ENCODE measurements at places on chromosomes 1 and 21.

- DNase-seq, result no peak
Measured at GRCh38 chr1:14392161-14392858, 206.2 kb upstream of the KAZN start.

GRCh38 chr1:167446966-167447365 lies 71.4 kb downstream of the CD247 start:
- no peak for DNase-seq

DNA sequence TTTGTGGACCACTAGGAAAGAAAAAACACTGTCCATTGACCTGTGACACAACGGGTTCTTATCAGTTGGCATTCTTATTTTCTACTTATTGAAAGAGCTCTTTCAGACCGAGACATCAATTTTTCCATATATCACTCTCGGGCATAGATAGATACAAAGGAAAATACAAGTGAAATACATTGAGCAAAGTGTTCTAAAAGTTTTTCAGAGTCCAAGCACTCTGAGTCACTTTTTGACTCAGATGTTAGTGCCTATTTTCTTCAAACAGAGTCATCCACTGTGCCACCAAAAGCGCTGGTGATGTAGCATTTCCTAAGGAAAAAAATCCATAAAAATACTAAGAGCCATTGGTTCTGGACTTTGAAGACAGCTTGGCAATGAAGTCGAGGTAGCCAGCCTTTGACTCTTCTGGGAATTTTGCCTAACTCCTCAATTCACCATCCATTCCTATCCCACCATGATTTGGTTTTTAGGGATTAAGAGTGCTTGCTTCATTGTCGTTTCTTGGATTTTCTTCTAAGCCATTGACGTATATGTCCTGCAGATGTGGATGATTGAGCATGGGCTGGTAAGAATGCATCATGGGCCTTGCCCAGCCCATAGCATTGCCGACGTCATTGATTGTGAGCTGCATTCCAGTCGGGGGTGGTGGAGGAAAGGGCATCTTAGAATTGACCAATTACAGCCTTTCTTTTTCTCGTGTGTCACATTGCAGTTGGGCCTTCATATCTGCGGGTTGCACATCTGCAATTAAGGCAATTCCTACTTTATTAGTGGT lies 10.6 kb downstream of the GALNT2 start:
- DNase-seq, result no peak

GRCh38 chr1:193060938-193061337 lies 1.5 kb downstream of the RO60 start:
- no peak for DNase-seq

DNA sequence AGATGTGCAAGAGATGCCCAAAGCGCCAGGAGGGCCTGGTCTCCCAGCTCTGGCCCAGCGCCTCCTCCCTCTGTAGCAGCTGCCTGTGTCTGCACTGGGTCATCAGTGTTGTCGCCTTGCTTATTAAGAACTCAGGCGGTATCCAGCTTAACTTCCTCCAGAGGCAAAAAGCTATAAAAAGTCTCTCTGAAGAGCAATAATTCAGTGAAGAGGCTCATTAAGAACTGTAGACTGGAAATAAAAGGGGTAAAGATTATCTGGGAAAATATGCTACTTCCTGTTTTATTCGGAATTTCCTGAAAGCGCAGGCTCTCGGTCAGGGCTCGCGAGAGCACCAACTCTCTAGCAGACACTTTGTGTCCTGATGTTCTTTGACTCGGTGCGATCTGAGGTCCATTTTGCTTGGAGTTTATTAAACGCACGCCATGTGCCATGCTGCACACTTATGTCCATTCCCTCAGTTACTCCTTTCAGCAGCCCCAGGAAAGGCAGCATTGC lies 70.4 kb downstream of the MRPS6 start:
- no peak for DNase-seq

- no peak for DNase-seq
Measured at GRCh38 chr21:17540530-17540929, 27.7 kb downstream of the CXADR start.

DNA sequence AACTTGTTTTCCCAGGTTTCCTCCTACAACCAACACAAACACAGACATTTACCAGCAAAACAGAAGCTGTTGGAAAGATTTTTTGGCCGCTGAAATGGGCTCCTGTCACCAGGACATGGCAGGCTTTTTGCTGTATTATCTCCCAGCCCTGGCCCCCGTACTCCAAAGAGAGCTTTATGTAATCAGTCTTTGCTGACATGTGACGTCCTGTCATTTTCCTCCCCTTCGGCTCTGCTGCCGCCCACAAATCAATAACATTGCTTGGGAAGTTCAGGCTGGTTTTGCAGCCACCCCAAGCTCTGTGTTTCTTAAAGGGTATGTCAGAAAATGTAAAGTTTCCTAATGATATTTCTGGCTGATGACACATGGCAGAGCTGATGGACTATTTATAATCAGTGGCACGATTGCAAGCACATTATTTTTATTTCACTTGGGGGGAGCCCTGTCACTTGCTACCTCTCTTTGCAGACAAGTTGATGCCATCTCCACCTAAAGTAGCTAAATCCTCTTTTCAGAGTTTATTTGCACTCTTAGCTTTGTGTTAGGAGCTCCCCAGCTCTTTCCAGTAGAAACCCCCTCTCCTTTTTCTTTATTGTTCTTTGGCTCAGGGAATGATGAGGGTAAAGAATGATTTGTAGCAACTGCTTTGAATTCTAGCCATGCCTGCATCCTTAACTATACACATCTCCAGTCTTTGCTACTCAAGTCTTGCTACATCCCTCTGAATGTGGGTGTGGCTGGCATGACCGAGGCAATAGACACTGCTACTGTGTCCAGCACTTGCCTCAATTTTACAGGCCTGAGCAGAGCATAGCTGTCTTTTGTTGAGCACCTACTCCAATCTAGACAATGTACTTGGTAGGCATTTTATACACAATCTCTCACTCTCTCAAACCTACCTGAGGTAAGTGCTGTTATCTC lies 67.3 kb downstream of the ELAVL4 start:
- DNase-seq, result no peak

GRCh38 chr1:113320972-113321680 lies 69.2 kb upstream of the MAGI3 start:
- DNase-seq, result no peak

DNA sequence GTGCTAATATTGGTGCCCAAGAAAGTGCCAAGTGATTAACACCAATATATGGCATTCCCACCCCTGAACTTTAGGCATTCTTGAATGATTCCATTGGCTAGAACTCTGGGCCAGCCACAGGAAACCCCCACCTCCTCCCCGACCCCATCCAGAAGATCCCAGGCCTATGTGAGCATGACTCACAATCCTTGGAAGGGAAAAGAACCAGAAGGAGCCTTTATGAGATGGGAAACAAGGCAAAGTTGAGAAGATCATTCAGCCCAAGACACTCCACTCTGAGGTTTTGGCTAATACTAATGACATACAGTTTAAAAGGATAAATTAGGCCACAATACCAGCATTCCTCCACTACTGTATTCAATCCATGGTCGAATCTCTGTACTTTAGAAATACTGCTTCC lies 21.8 kb downstream of the ELK4 start:
- DNase-seq, result no peak

GRCh38 chr1:19877821-19878636 lies 4.2 kb upstream of the OTUD3 start:
- DNase-seq, result no peak

- no peak for DNase-seq
Measured at GRCh38 chr1:53126495-53126894, 15.9 kb downstream of the SLC1A7 start.

DNA sequence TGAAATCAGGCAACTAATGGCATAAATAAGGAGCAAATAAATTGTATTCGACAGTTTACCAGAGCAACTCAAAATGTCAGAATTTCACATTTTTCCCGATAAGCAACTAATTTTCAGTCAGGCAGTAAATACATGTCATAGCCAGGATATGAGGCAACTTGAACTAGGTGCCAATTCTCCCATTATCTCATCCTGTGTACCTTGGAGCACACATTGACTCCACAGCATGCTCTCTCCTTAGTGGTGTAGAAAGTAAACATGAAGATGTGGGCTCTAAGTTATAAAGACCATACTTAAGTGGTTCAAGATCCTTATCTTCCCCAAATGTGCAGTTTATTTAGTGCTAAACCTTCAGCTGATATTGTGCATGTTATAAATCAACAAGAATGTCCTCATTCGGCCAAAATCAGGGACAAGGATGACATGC lies 197.8 kb downstream of the VAV3 start:
- DNase-seq, result no peak

- DNase-seq, result no peak
Measured at GRCh38 chr1:76473591-76473990, 393.7 kb upstream of the ST6GALNAC5 start.

GRCh38 chr1:11364170-11364569 lies 91.2 kb downstream of the UBIAD1 start:
- DNase-seq, result no peak

GRCh38 chr1:77489910-77490309 lies 192.5 kb downstream of the ZZZ3 start:
- DNase-seq, result no peak

DNA sequence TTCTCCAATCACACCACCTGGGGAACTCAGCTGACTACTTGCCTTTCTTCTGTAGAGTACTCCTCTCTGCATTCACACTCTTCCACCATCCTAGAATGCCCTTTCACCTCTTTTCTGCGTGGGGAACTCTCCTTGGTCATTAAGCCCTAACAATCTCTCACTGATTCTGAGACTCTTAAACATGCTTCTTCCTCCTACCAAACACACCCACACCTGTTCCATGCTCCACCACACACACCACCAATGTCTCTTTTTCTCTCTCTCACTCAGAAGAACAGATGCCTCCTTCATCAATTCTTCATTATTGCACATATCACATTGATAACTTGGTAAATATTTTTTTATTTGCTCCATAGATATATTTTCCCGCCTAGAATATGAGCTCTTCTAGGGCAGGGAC lies 53.6 kb downstream of the WARS2 start:
- DNase-seq, result no peak

DNA sequence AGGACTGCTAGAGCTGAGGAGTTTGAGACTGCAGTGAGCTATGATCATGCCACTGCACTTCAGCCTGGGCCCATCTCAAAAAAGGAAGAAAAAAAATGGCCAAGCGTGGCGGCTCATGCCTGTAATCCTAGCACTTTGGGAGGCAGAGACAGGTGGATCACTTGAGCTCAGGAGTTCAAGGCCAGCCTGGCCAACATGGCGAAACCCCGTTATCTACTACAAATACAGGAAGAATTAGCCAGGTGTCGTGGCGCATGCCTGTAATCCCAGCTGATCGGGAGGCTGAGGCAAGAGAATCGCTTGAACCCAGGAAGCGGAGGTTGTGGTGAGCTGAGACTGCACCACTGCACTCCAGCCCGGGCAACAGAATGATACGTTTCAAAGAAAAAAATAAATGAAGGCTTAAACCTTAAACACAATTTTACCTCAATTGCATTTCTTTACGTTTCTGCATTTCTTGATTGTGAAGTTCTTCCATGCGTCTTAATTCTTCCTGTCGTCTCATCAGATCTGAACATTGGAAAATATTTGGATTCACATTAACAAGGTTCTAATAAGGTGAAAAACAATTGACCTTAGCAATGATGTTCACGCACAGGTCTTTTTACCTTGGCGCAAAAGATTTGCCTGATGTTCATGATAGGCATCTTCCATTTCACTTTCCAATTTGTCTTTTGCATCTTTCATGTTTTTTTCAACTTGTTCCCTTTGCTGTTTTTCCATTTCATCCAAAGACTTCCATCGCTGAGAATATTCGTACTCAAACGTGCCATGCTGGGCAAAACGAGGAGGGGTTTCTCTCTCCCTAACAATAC lies 4.2 kb downstream of the SFPQ start:
- no peak for DNase-seq

- DNase-seq, result no peak
Measured at GRCh38 chr1:13487143-13487868, 26.5 kb downstream of the LRRC38 start.

DNA sequence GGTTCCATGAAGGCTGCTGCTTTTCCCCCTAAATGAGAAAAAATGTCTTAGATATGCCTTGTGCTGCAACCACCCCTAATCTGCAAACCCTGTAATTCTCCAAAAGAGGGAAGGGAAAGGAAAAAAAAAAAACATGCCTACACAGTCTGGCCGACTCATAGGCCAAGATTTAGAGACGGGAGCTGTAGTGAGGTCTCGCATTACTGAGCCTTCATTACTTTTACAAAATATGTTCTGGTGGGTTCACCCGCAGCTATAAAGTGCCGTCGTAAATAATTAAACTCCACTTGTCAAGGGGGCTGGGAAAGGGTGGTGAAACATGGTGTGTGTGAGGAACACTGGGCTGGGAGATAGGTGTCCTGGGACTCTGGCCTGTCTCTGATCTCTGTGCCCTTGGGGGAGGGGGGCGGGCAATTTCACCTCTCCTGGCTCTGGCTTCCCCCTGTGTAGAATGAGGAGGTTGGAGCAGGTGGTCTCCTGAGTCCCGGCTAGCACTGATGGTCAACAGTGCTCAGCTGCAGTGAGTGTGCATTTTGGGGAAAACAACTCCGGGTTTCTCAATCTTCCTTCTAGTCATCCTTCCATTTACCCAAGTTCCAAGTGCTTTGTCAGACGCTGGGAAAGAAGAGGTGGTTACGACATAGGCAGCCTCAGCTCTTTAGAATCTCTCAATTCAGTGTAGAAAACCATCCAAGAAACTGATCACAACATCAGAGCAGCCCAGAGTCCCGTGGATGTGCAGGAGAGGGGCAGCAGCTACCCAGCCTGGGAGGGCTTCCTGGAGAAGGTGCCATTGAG lies 82.3 kb downstream of the ACTL8 start:
- no peak for DNase-seq

DNA sequence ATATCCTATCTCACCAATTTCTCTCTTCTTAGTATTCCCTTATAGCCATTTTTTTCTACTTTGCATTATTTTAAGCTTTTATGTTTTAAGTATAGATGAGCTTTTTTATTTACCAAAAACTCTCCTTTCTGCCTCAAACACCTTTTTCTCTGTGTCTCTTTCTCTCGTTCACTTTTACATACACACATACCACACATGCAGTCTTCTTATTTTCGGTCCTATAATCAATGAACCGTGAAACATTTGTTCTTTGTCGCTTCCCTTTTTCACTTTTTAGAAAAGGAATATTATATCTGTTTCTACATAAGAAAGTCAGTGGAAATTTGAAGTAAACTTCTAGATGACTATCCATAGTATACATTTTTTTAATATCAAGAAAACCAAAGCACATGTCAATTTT lies 183.2 kb downstream of the MRPL39 start:
- no peak for DNase-seq

GRCh38 chr1:52403566-52404115 lies 582 bp downstream of the ORC1 start:
- DNase-seq, result no peak

GRCh38 chr1:82323144-82323841 lies 522.6 kb downstream of the ADGRL2 start:
- no peak for DNase-seq

DNA sequence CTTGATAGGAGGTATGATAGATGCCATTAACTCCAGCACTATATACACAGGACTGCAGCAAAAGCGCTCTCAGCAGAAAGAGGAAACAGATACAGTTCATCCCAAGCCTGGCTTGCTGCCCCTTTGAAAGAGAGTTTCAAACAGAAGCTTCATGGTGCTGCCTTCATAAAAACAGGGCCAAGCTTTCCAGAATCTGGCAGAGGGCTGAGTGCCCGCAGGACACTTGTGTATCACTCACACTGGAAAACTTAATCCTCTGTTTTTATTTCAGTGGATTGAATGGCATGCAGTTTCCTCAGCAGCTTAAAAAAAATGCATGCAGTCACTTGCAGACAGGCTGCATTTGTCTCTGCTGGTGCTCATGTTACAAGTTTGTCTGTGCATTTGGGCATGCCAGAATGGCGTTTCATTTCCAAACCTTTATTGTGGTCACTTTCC lies 40.4 kb downstream of the KCNJ15 start:
- DNase-seq, result no peak

All from thoracic aorta (tissue), 2 donors.